ENCODE measurements at places on chromosomes 11 and 22.

- no peak for DNase-seq
Observed at GRCh38 chr11:1942558-1943260, 4.4 kb upstream of the MRPL23 start.

- DNase-seq, result no peak
Observed at GRCh38 chr11:14898355-14898754, 6.3 kb upstream of the CYP2R1 start.

DNA sequence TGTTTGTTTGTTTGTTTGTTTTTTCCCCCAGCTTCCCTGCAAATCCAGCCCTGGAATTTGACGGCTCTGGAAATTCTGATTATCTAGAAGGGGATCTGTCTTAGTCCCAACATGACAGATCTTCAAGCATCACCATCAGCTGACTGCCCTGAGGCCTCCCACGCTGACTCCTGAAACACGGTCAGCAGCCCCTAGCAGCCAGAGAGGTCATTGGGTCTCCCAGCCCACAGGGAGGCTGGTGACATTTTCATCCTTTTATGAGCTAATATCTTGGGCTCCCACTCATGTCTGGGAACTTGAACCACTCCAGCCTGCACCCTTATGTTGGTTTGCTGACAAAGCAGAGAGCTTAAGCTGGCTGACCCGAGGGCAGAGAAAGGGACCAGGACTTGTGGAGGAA, 66.0 kb upstream of the TIMP3 start:
- DNase-seq, result no peak

GRCh38 chr22:25839755-25840154, 97.8 kb downstream of the MYO18B start:
- DNase-seq, result no peak

DNA sequence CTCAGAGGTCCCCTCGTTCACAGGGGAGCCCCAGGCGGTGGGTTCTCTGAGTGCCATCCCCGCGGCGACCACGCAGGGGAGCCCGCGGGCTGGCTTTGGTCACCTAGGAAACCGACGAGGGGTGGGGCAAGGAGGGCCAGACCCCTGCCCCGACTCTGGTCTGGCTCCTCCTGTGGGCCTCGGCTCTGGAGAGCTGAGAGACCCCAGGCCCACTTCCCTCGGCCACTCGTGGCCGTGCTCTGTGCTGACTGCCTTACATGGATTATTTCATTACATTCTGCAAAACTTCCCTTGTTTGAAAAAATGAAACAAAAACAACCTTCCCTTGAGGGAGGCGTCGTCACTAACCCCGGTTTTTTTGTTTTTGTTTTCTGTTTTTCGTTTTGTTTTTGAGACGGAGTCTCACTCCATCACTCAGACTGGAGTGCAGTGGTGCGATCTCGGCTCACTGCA, 15.1 kb upstream of the CYTH4 start:
- no peak for DNase-seq

- no peak for DNase-seq
Observed at GRCh38 chr22:27875951-27876350, 43.1 kb downstream of the PITPNB start.

DNA sequence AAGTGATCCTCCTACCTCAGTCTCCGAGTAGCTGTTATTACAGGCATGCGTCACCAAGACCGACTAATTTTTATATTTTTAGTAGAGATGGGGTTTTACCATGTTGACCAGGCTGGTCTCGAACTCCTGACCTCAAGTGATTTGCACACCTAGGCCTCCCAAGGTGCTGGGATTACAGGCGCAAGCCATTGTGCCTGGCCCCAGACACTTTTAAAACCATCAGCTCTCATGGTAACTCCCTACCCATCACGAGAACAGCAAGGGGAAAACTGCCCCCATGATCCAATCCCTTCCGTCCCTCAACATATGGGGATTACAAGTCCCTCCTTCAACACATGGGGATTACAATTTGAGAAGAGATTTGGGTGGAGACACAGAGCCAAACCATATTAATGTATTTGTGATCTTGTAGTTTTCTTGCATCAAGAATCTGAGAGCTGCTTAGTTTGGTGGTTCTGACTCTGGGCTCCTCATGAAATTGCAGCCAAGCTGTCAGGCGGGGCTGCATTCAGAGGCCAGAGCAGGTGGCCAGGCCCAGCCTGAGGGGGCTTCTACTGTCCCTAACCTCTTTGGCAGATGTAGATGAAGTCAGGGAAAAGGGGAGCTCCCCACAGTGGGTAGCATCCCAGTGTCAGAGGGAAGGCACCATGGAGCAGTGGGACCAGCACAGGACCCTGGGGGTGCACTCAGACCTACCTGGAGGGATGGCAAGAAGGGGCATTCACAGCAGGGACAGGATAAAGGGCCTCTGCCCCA, 31.2 kb upstream of the PRAME start:
- DNase-seq, result no peak

Measured in astrocyte of the cerebellum (primary cell).